Ovary (tissue), 10 donors: ENCODE measurements at places on chromosomes 3 and 15. TPM values are rescaled to one million over a fixed set of nuclear protein-coding genes. Genes with fewer than 3 reads are reported as not detected.

DNA sequence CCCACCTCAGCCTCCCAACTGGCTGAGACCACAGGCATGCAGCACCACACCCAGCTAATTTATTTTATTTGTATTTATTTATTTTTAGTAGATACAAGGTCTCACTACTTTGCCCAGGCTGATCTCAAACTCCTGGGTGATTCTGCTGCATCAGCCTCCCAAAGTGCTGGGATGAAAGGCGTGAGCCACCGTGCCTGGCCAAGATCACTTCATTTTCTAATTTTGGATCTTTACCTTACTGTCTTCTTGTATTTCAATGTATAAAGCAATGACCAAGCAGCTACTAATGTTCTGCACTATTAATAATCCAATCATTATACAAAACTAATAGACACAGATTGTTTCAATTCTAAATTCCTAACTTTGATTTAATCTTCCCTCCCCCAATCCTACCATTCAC, 56.2 kb downstream of the LRRFIP2 start:
- no peak for DNase-seq

DNA sequence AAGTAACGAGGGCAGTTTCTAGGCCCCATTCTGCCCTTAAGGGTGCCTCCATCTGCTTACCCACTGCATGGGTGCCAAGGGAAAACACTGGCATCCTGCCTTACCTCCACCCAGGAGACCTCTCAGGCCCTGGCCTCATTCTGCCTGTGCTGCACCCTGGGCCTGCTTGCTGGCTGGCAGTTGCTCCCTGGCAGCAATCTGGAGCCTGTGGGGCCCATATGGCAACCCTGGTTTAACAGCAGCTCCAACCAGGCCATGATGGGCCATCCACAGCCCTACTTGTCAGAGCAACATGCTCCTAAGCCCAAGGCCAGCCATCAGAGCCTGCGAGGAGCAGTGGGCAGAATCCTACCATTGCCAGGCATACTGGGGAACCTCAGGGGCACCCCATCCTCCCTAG, 3.7 kb downstream of the C3orf18 start:
- no peak for DNase-seq

DNA sequence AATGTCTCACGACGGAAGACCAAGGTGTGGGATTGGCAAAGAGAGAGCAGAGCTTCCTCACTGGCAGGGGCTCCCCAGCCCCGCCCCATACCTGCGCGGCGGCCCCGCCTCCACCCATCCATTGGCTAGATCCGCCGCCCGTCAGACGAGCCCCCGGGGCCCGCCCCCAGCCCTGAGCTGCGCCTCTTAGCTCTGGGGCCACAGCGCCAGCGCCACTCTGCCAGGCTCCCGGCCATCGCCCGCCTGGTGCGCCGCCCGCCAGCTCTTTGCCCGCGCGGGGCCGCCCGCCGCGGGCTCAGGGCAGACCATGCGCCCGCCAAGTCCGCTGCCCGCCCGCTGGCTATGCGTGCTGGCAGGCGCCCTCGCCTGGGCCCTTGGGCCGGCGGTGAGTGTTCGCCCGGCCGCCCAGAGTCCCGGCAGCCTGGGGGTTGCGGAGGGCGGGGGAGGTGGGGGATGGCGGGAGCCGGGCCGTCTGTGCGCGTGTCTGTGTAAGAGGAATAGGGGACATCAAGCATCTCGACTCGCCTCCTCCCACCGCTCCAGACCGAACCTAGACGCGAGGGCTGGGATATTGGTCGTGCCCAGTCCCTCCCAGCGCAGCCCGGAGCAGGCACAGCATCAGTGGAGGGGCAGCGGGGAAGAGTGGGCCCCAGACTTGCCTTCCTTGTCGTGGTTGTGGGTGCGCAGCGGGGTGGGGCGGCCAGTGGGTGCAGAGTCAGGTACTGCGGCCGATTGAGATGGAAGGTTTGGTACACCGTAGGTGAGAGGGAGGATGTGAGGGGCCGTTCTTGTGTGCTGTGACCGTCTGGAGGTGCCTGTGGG, at the start of gene VIPR1:
TSS of gene VIPR1 (plus strand) at position 215 of the 822 bp plus-strand sequence. CDS start at position 308, 93 bp downstream.
- peak; percentile 36 for DNase-seq

DNA sequence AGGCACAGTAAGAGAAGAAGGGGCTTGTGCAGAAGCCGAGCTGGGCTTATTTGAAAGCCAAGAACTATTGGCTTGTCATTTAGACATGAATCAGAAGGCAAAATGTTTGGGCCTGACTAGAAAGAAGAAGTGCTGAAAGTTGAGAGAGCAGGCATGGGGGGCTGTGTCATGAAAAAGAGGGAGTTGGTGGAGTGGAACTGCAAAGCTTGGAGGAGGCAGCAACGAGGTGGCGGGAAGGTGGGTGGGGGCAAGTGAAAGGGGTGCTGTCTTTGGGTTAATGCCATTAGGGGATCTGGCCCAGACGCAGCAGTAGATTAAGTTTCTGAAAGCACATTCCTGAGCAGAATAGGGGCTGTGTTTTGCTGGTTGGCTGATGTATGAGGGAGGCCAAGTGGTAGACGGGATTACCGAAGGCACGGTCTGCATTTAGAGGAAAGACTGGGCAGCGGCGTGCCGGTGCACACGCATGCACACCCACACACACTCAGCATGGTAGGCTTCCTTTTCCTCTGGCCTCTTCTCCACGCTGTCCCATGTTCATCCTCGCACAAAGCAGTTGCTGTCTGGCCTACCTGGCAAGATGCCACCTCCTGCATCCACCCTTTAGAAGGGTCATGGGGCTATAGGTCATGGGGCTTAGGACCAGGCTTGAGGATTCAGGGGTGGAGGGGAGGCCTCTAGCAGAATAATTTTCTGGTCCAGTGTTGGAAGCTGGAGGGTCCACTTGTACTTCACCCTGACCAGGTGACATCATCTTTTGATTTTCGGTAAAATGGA, 43.0 kb downstream of the BOC start:
- DNase-seq = no peak

SLC33A1 gene
- 22.8 TPM for total RNA-seq

PIK3CA gene
- total RNA-seq = 23.2 TPM

- DNase-seq = no peak
These were observed 88.9 kb upstream of the CCNL1 start for GRCh38 chr3:157248590-157249422.

- no peak for DNase-seq
These were observed 430.6 kb upstream of the MCTP2 start for GRCh38 chr15:93800805-93801204.

DNA sequence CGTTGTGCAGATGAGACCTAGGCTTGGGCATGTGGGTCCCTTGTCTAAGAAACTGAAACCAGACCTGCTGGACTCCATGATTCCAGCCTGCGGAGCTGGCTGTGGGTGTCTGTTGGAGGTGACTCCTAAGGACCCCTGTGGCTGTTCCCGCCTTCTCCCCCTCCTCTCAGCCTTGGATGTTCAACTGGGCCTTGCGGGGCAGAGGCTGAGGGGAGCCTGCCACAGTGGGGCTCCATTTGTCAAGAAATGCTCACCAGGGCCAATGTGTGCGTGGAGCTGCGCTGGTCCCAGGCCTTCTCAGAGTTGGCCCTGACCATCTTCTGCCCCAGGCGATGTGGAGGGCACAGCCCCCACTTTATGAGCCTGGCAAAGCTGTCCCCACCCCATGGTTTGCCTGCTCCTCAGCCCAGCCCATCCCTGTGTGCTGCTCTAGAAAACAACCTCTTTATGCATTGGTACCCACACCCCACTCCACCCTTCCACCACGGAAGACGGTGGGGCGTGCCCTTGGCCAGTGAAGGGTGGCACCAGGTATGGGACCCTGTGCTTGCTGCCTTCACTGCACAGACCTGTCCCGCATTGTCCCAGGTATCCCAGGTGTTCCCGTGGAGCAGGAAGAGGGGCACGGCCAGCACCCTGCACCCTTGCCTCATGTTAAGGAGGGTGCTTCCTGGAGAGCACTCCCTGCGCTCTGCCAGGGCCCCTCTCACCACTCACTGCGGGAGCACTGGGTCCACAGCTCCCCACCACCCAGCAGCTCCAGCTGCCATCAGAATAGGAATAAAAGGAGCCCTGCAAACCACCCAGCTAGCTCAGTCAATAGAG, 7.9 kb downstream of the MESP2 start:
- no peak for DNase-seq

ARHGEF26 gene
- 13.4 TPM for total RNA-seq

DNA sequence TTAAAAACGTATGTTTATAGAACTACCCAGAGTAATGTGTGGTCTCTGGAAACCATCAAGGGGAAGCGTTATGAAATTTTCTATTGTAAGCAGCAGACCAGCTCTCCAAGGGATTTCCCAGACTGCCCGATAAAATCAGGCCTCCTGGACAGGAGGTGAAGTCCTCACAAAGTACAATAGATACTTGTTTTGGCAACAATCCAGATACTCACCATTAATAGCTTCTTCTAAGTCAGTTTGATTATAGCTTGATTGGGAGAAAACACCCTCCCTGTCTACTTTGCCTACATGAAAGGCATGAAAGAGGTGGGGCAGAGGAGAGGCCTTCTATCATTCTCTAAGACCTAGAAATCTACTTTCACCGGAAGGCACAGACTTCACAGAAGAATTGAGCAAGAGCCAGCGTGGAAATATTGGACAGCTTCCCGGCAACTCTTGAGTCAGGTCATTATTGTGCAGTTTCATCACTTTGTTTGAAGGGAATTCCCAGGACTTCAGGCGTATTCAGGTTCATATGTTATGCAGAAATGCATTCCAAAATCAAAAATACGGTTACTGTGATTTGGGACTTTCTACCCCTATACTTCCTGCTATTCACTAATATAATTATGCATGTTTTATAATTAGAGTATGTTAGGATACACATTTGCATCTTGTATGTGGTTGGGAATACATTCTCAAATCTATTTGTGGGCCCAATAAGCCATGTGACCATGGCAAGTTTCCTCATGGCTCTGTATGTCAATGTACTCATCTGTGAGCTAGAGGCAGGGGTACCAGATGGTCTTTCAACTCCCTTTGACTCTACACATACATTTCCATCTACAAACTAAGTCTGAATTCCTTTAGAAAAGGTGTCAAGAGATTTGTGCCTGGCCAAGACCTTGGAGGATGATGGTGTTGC, 103.5 kb downstream of the CD47 start:
- DNase-seq = peak; percentile 89

FBXO40 gene
- total RNA-seq = 0.13 TPM

- DNase-seq = peak; percentile 37
These were observed 699 bp downstream of the MEGF11 start for GRCh38 chr15:66252685-66253417.

DNA sequence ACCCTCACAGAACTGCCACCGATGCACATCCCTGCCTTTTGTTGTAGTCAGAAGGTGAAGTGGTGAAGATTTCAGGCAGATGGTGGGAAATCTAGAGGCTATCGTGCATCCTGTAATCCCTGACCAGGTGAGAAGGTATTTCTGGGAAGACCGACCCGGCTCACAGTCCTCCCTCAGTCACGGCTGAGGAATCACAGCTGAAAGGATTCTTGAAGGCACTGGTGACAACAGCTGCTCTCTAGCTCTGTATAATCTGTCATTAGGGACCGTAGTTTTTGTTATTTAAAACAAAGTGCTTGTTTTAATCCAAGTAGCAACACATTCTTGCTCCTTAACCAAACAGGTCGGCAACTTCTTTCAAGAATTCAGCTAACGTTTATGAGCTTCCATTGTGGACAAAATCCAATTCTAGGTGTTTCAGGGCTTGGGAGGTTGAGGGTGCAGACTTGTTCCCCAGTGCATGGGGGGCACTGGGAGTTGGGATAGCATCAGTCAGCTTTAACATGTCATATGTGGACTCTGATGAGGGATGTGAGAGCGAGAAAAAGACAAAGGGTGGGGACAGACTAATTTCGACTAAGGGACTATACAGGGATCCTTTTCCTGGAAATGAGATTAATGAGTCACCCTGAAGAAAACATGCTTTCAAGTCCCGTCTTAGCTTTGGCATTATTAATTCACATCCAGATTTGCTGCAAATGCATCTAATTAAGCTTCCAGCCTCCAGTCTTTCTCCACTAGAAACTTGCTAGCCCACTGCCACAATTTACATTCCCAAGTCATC, 141.0 kb upstream of the RASGRP1 start:
- DNase-seq = no peak

EFL1 gene
- total RNA-seq = 8.8 TPM

GRCh38 chr3:38605981-38606380, 43.5 kb downstream of the SCN5A start:
- DNase-seq = no peak

TMC3 gene
- not detected for total RNA-seq

PLA2G4B gene
- 12.8 TPM for total RNA-seq

DNA sequence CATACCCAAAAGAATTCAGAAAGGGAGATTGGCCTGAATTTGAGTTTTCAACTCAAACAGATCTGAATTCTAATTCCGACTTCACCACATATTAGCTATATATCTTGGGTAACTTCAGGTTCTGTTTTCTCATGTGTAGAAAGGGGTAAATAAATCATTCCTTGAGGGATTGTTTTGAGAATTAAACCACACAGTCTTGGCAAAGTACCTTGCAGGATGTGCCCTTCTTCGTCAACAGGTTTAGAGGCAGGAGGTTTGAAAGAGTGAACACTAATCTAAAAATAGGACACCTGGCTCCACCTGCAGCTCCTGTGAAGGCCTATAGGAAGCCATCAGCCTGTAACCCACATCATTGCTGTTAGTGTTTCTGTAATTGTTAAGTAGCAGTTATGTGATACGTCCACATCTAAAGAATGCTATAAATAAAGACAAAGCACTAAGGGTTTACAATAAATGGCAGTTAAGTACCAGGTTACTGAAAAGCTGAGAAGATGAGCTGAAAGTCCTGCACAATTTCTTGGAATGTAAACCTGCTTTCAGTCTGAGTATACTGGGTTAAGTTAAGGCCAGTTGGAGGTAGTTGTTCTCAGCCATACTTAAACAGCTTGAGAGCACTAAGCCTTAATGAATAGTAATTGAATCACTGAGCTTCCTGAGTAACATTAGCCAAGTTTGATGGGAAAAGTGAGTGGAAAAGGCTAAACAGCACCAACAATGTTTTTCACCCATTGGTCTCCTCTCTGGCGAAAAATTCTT, 6.0 kb downstream of the CCDC80 start:
- no peak for DNase-seq

DNA sequence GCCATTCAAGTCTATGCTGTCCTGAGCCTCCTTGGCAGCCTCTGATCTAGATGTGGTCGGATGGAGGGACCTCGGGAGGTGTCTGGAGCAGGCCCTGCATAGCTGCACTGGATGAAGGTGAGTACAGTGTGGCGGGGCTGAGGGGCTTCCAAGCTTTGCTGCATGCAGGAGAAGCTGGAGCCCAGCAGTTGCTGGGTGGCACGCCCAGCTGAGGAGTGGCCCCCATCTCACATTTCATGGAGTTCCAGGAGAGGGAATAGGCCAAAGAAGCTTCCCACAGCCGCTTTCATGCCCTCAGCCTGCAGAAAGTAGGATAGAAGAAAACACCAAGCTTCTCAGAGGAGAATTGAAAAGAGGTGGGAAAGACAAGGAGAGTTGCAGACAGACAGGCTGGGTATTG, 48.3 kb upstream of the PRR20G start:
- no peak for DNase-seq

GRCh38 chr3:95037927-95038326, 975.1 kb downstream of the NSUN3 start:
- DNase-seq = no peak
